ENCODE measurements at places on chromosomes 3 and 15.

DNA sequence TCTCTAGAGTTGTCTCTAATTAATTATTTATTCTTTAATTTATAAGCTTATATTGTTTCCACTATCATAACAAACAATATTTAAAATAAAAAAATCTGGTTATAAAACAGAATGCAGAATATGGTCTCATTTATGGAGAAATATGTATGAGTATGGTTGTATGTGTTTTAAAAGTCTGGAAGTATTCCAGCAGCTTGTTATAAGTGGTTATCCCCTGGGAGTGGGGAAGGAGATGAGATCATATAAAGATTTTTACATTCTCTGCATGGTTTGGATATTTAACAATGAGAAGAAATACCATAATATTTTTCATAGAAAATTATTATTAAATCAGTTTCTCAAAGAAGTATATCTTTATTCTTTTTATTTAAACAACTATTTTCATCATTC lies 135.4 kb upstream of the MB21D2 start:
- DNase-seq, result no peak

DNA sequence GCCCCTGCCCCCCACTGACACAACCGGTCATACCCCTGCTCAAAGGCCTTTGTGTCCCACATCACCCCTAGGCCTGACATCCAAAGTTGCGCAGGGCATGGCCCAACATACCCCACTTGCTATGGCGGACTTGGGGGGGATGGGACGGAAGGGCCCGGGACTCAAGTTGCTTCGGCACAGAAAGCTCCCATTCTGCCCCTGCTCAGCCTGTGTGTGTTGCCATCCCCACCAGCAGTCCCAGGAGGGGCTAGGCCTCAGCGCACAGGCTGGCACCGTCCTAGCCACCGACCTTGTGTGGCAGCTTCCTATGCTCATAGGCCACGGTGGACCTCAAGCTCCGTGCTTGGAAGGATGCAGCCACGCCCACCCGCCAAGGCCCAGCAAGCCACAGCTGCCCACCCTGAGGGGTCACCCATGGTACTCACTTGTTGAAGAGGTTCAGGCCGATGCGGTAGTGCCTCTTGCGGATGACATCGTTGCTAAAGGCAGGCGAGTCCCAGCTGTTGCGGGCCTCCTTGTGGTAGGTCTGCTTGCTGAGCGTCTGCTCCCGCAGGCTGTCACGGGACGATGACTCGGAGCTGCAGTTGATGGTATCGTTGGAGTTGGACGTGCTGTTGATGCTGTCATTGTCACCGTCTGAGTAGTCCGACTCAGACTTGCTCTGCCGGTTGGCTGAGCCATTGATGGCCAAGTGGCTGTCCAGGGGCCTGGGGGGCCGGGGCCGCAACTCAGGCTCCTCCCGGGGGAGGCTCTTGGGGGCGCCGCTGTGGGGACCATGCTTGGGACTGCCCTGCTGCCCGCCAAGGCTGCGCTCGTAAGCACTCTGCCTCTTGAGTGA lies 93.9 kb upstream of the RPL32 start:
- no peak for DNase-seq

- DNase-seq, result peak; percentile 53
Measured at GRCh38 chr3:15332405-15333098, at the start of gene SH3BP5. SH3BP5 (minus strand) TSS chr3:15332586; CDS start chr3:15332408, 178 bp downstream.

DNA sequence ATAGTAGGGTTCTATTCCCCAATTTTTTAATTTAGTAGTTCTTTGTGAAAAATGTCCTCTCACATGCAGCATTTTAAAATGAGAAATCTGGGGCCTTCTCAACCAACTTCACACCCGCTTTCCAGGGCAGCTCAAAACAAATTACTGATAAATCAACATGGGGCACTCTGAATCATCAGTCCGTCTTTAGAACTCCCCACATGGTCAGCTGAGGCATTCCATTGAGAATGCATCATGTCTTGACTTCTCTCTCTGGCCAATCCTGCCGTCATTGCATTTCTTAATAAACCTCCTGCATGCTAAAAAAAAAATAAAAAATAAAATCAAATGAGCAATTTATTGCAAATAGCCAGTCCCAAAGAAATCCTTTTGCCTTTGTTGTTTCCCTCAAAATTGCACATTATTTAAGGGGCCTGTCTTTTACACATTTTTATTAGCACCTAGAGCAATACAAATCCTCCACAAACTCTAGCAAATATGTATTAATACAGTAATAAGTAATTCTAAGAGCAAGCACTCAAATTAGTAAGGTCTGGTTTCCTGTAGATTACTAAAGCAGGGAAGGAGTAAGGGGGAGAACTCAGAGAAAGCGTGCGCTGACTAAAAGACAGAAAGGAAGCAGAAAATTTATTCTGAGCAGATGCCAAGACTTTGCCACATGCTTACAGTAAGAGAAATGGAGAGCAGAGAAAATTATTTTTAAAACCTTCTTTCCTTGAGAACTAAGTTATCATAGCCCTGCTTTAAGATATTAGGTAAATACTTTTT lies 175.7 kb downstream of the TNIK start:
- no peak for DNase-seq

DNA sequence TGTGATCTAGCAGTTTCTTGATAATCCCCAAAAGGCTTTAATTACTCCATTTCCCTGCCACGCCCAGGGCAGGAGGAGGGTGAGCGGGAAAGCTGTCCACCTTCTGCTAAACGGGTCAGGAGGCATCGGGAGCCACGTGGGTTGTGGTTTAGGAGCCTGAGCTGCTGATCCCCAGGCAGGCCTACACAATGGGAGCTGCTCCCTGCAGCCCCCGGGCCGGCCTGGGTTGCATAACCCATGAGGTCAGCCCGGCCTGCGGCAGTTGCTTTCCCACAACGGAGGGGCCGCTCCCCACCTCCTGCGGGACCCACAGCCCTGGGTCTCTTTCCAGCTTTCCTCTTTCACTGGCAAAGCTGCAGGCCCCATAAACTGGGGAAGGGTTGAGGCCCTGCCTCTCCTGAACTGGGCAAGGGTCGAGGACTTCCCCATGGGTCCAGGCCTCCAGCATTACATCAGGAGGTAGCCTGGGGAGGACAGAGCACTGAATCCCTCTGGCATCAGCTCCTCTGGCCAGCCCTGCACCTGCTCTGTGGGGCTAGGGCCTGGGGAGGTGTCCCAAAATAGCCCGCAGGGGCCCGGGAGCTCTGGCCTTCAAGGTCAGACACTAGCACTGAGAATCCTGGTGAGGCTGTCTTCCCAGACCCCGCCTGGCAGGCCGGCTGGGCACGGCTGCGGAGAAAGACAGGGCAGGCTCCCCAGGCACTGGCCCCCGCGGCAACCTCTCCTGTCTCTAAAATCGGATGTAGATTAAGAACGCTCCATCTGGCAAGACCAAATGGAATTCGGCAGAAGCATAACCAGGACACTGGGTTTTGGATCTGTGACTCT lies 47.3 kb downstream of the ZDHHC19 start:
- no peak for DNase-seq

All from stimulated activated CD4-positive, alpha-beta T cell treated with anti-CD3 and anti-CD28 coated beads, Interleukin-15, amount 100 ng/mL, for 1 hour (primary cell).